ENCODE measurements at places on chromosomes 16 and 17. TPM values are rescaled to one million over a fixed set of nuclear protein-coding genes. Genes with fewer than 3 reads are reported as not detected.

The EPN3 gene
- total RNA-seq: 33.4 TPM

The PRSS21 gene
- total RNA-seq: not detected

DNA sequence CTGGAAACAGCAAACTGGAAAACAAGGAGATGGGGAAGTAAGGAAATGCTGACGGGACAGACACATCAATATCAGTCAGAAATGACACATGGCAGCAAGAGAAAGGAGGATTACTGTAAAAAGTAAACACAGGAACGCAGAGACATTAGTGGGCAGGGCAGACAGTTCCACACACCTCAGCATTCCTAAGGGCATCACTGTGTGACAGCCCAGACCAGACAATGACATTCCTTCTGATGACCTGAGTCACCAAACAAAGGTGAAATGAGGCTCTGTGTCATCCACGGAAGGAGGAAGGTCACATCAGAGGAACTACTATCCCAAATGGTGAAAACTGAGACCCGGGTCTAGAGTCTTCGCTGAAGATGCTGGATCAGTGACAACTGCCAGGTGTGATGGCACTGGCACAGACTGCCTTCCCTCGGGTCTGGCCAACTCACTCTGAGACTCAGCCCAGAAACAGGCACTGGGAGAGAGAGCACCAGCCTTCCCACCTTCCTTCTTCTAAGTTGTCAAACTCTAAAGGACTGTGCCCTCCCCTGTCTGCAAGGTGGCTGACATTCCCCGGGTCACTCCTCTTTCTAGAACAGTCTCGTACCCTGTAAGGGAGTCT, 36.7 kb downstream of the TK2 start:
- H3K27me3 ChIP-seq: no peaks in the 10 kb centered on the region
- no peak for DNase-seq
- H3K36me3 ChIP-seq: no peaks in the 10 kb centered on the region
- H3K4me1 ChIP-seq: peaks cover 36% of the 10 kb centered on the region
- no peak overlapping the region for H3K4me3 ChIP-seq

- H3K36me3 ChIP-seq: no peaks in the 10 kb centered on the region
- H3K27me3 ChIP-seq: no peaks in the 10 kb centered on the region
- H3K4me3 ChIP-seq: no peak overlapping the region
- no peak overlapping the region for H3K27ac ChIP-seq
- no peak for DNase-seq
- H3K4me1 ChIP-seq: no peaks in the 10 kb centered on the region
Observed at GRCh38 chr17:58507123-58507634, 7.3 kb downstream of the MTMR4 start.

- H3K4me3 ChIP-seq: no peak overlapping the region
- no peak overlapping the region for H3K27ac ChIP-seq
- no peaks in the 10 kb centered on the region for H3K36me3 ChIP-seq
- peaks cover 2% of the 10 kb centered on the region for H3K4me1 ChIP-seq
Observed at GRCh38 chr17:65495122-65496055, 66.1 kb downstream of the AXIN2 start.

GRCh38 chr17:81735264-81736102, 23.4 kb downstream of the SLC25A10 start:
- no peak overlapping the region for H3K27ac ChIP-seq

DNA sequence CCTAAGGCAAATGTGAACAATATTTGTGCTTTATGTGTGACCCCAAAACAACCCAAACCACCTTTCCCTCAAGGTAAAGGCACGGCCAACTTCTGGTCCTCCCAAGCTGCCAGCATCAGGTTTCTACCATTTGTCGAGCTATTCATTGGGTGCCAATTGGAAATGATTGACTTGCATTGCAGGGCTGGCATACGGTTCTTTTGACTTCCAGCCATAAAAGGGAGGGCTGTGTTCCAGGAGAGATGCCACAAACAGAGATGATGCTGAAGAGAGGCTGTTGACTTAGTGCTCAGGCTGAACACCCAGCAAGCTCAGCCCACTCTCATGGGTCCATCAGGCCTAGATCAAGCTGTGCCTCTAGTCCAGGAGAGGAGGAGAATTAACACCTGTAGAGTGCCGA, 252.4 kb downstream of the GRIN2A start:
- H3K36me3 ChIP-seq: no peaks in the 10 kb centered on the region
- H3K27me3 ChIP-seq: no peaks in the 10 kb centered on the region
- H3K27ac ChIP-seq: no peak overlapping the region
- H3K4me3 ChIP-seq: no peak overlapping the region

DNA sequence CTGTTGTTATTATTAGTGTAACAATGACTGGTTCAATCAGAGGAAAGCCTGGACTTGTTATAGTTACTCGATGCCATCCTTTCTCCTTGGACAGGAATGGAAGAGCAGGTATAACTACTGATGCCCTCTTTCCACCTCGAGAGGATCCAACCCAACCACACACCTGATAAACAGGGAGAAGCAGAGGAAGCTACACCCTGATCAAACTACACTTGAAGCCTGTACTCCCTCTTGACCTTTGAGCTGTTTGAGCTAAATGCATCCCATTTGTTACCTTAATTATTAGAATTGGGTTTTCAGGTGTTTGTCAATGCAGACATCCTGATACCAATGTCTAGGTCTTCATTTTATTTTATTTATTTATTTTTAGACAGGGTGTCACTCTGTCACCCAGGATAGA, 23.7 kb upstream of the HLF start:
- no peaks in the 10 kb centered on the region for H3K36me3 ChIP-seq
- peaks cover 3% of the 10 kb centered on the region for H3K4me1 ChIP-seq
- H3K27me3 ChIP-seq: no peaks in the 10 kb centered on the region
- H3K4me3 ChIP-seq: no peak overlapping the region
- no peak for DNase-seq
- H3K27ac ChIP-seq: no peak overlapping the region

DNA sequence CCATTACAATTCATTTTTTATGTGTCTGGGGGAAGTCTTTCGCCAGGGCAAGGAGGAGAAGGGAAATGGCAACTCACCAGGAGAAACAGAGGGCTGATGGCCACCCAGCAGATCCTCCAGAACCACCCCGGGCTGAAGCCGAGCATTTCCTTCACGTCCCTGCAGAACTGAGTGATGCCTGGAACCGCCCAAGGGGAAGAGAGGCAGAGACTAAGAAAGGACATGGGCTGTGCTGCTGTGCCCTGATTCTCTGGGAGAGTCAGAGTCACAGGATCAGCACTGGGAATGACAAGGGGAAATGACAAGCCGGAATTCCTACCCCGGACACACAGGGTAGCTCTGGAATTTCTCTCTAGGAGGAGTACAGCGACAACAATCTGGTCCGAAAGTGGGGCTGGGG, 27.8 kb downstream of the SLC6A4 start:
- no peak overlapping the region for H3K4me3 ChIP-seq
- H3K27me3 ChIP-seq: no peaks in the 10 kb centered on the region
- no peaks in the 10 kb centered on the region for H3K36me3 ChIP-seq
- no peak overlapping the region for H3K27ac ChIP-seq
- no peaks in the 10 kb centered on the region for H3K4me1 ChIP-seq
- no peak for DNase-seq

Data from ovary (tissue), 10 donors.